ENCODE measurements at places on chromosomes 6 and 20. TPM values are rescaled to one million over a fixed set of nuclear protein-coding genes. Genes with fewer than 3 reads are reported as not detected.

- H3K4me1 ChIP-seq = peaks cover 32% of the 10 kb centered on the region
- DNase-seq = peak; percentile 49
- H3K27ac ChIP-seq = peak overlapping the region; percentile 31
Observed at GRCh38 chr20:35886537-35886936, 67.8 kb downstream of the SCAND1 start.

- H3K4me1 ChIP-seq = peaks cover 28% of the 10 kb centered on the region
- no peak overlapping the region for H3K27ac ChIP-seq
- no peaks in the 10 kb centered on the region for H3K36me3 ChIP-seq
- H3K27me3 ChIP-seq = no peaks in the 10 kb centered on the region
- DNase-seq = no peak
Observed at GRCh38 chr6:154841109-154841508, 107.9 kb downstream of the SCAF8 start.

- H3K4me1 ChIP-seq = peaks cover 55% of the 10 kb centered on the region
- peak; percentile 38 for DNase-seq
- H3K4me3 ChIP-seq = peak overlapping the region; percentile 83
- peak overlapping the region; percentile 98 for H3K27ac ChIP-seq
- no peaks in the 10 kb centered on the region for H3K27me3 ChIP-seq
- H3K36me3 ChIP-seq = peaks cover 2% of the 10 kb centered on the region
Observed at GRCh38 chr20:5127204-5127858, 523 bp downstream of the CDS2 start.

GRCh38 chr6:123990376-123990775, 186.7 kb downstream of the NKAIN2 start:
- H3K36me3 ChIP-seq = no peaks in the 10 kb centered on the region
- DNase-seq = no peak
- H3K27ac ChIP-seq = no peak overlapping the region
- H3K4me1 ChIP-seq = no peaks in the 10 kb centered on the region

- DNase-seq = no peak
- no peaks in the 10 kb centered on the region for H3K4me1 ChIP-seq
- H3K27me3 ChIP-seq = no peaks in the 10 kb centered on the region
- H3K27ac ChIP-seq = no peak overlapping the region
- no peak overlapping the region for H3K4me3 ChIP-seq
Observed at GRCh38 chr20:9467995-9468394, 46.4 kb upstream of the LAMP5 start.

- no peaks in the 10 kb centered on the region for H3K36me3 ChIP-seq
- H3K4me1 ChIP-seq = peaks cover 14% of the 10 kb centered on the region
- H3K27me3 ChIP-seq = no peaks in the 10 kb centered on the region
- peak overlapping the region; percentile 48 for H3K27ac ChIP-seq
- no peak for DNase-seq
- H3K4me3 ChIP-seq = no peak overlapping the region
Observed at GRCh38 chr6:36120539-36120938, 9.8 kb upstream of the MAPK13 start.

DNA sequence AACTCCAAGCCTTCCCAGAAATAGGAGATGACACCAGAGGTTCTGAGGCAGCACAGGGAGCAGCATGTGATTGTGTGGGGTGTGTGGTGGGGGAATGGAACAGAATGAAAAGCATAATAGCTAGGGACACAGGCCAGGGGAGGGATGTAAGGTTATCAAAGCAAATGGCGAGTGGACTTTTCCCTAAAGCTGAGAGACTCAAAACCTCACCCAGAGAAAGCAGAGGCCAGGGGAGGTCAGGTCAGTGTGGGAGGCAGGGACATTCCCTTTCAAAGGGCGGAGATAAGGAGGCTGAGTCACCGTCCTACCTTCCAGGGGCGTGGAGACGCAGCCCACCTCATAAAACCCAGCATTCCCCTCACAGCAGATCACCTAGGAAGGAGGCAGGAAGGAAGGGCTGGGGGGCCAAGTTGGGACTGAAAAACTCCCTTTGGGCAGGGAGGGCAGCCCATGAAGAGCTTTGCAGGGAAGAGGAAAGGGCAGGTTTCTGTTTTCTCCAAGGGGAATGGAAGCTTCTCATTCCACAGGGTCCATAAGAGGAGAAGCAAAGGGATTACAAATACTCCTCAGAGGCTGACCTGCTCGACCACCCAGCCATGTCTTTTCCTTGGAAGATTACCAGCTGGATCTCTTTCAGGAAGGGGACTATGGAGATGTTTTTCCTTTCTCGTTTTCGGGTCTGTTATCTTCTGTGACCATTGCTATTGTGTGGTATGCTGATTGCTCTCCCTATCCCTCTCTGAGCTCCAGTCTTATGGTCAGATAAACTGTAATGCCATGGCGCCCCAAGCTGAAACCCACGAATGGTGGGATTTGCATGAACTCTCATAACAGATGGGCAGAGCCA, 9.6 kb upstream of the LY6G5C start:
- no peaks in the 10 kb centered on the region for H3K27me3 ChIP-seq
- H3K4me3 ChIP-seq = no peak overlapping the region
- no peak overlapping the region for H3K27ac ChIP-seq
- no peak for DNase-seq

GRCh38 chr6:106510090-106510970, 119.0 kb downstream of the RTN4IP1 start:
- H3K4me1 ChIP-seq = peaks cover 18% of the 10 kb centered on the region
- H3K4me3 ChIP-seq = peak overlapping the region; percentile 88
- H3K36me3 ChIP-seq = no peaks in the 10 kb centered on the region

DNA sequence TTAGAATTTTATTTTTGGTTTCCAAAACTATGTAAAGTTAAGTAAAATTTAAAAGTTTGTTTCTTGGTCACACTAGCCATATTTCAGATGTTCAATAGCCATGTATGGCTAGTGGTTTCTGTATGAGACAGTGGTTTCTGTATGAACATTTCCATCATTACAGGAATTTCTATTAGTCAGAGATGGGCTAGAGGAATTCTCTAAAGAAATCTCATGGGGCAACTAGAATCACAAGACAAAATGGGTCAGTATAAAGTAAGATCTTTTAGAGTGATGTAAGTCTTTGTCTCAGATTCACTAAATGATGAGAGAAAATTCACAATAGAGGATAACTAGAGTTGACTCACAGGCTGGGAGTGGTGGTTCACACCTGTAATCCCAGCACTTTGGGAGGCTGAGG, 149.0 kb downstream of the FUT9 start:
- H3K27me3 ChIP-seq = no peaks in the 10 kb centered on the region
- DNase-seq = no peak
- no peak overlapping the region for H3K27ac ChIP-seq
- H3K4me3 ChIP-seq = no peak overlapping the region
- no peaks in the 10 kb centered on the region for H3K4me1 ChIP-seq

DNA sequence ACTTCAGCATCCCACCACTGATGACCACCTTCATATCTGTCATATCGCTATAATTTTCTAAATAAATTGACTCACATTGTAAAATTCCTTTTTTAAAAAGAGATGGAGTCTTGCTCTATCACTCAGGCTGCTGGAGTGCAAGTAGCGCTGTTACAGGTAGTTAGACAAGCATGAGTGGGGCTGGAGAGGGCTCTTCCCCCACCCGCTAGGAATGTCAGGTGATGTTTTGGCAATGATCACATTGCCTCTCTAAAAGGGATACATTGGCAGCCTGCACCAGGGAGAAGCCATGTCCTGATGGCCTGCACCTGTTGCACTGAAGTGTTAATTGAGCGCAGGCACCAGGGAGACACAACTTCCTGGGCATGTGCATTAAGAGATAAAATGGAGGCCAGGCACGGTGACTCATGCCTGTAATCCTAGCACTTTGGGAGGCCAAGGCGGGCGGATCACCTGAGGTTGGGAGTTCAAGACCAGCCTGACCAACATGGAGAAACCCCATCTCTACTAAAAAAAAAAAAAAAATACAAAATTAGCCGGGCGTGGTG, 16.9 kb upstream of the SLC22A16 start:
- H3K36me3 ChIP-seq = no peaks in the 10 kb centered on the region
- no peaks in the 10 kb centered on the region for H3K4me1 ChIP-seq
- DNase-seq = no peak
- no peak overlapping the region for H3K4me3 ChIP-seq

DNA sequence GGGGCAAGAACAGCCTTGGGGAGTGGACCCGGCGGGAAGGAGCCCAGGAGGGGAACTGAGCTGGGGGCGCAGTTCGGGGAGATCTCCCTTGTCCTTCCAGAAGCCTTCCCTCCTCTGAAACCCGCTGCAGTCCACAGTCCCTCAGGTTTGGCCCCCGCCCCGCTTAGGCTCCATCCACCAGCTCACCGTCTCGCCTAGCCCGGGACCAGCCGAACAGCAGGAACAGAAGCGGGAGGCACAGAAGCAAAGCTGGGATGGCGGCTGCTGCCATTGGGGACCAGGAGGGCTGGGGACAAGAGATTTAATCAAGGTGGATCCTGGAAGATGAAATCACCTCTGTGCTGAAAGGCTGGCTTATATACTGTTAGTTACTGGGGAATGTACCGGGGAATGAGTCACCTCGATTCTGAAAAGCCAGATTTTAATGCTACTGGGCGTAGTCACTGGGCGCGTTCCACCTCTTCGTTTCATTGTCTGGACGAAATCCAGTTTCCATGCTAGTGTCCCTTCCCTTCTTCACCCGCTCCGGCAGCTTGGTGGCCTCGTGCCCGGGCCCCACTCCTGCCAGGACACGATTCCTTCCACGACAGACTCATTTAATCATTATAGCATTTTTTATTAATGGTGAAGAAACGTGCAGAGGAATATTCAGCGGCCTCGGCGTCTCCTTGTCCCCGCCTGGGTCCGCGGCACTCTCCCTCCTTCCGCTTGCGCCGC, at the start of gene RAET1L:
Gene RAET1L, minus strand, starts transcription at position 332 of the 717 bp plus-strand sequence. Its CDS starts 61 bp downstream, at position 271.
- H3K27ac ChIP-seq = no peak within 1 kb of the TSS
- H3K27me3 ChIP-seq = no peaks in the 10 kb centered on the region
- H3K4me1 ChIP-seq = peaks cover 14% of the 10 kb centered on the region
- peak; percentile 41 for DNase-seq
- H3K4me3 ChIP-seq = peak within 1 kb of the TSS; percentile 33
- no peaks in the 10 kb centered on the region for H3K36me3 ChIP-seq

GRCh38 chr6:56241124-56241802, 6.1 kb downstream of the COL21A1 start:
- no peak overlapping the region for H3K4me3 ChIP-seq
- no peak overlapping the region for H3K27ac ChIP-seq
- no peak for DNase-seq

DNA sequence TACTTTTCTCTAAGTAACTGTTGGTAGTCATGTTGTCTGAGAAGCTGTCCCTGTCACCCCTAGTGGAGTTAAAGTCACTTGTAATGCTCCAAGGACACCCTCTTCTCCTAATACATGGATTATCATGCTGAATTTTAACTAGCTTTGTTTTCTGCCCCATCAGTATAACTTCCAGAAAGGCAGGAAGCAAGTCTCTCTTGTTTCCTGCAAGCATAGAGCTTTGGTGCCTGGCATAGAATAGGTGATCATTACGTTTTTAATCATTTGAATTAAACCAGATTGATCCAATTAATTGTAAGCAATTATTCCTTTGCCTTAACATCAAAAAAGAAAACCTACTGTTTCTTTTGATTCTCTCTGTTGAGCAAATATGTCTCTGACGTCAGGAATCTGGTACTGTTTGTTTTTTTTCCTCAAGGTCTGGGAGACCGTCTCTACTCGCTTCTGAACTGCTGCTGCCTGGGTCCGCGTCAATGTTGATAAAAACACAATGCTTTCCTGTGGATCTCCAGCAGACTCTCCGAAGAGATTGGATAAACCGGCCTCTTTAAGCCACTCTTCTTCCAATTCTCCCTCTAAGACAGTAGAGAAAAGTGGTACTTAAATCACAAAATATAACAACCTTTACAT, 71.8 kb downstream of the ARHGAP18 start:
- H3K27ac ChIP-seq = peak overlapping the region; percentile 18
- no peaks in the 10 kb centered on the region for H3K36me3 ChIP-seq
- DNase-seq = peak; percentile 19
- no peak overlapping the region for H3K4me3 ChIP-seq

DNA sequence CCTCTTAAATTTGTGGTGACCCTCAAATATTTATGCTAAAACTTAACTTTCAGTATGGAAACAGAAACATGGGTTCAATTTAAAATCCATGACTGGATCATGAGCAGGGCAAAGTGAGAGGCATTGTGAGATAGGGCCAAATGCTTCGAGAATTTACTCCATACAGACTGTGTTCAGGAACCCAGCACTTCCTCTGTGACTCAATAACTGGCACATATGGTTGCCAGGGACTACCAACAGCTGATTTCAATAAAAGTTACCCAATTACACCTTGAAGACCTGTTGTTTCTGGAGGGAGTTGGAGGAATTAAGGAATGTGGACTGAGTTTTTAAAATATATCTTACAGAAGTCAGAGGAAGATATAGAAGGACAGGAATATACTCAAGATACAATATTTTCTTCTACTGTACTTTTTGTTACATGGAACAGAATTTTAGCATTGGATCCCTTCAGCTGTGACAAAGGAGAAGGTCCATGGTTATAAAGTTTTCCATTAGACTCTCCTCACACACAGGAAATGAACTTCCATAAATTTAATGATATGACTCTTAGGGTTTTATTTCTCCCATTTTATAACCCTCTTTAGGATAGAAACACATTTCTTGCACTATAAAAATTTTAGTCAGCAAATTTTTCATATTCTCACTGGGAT, 258.5 kb downstream of the KHDC1L start:
- no peaks in the 10 kb centered on the region for H3K4me1 ChIP-seq
- H3K27me3 ChIP-seq = no peaks in the 10 kb centered on the region
- H3K4me3 ChIP-seq = no peak overlapping the region
- H3K27ac ChIP-seq = no peak overlapping the region

- H3K36me3 ChIP-seq = no peaks in the 10 kb centered on the region
- no peaks in the 10 kb centered on the region for H3K27me3 ChIP-seq
- no peak overlapping the region for H3K27ac ChIP-seq
- H3K4me3 ChIP-seq = no peak overlapping the region
- no peak for DNase-seq
- no peaks in the 10 kb centered on the region for H3K4me1 ChIP-seq
Observed at GRCh38 chr6:81556551-81556950, 195.9 kb downstream of the TENT5A start.

DNA sequence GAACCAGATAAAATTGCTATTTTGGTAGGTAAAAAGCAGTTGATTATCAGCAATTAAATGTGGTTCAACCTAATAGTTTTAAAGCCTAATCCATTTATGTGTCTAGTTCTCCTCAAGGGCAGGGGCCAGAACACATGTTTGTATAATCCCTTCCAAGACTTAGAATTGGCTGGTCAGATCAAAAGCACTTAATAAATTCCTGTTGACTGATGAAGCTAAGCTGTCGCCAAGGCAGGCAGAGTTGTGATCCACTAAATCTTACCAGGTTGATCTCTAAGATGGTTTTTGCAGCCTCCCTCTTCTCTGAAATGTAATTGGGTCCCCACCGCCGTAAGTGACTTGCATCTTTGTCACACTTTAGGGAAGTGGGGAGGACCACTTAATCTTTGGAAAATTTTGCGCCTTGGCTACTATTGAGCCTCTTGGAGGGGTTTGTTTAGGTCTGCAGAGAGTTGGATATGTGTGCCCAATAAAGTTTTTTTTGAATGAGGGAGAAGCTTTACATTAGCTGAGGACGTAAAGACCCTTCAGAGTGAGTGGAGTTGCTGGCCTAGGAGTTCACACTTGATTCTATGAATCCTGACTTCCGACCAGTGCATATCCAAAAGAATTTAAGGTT, 65.9 kb downstream of the PHF20 start:
- H3K4me3 ChIP-seq = no peak overlapping the region
- H3K27me3 ChIP-seq = no peaks in the 10 kb centered on the region
- DNase-seq = no peak
- H3K27ac ChIP-seq = no peak overlapping the region
- H3K4me1 ChIP-seq = peaks cover 9% of the 10 kb centered on the region

Gene NKX2-4
- not detected for polyA plus RNA-seq

Gene TULP1
- polyA plus RNA-seq = 0.15 TPM

Gene ZC3H12D
- polyA plus RNA-seq = 0.19 TPM

Gene CST5
- polyA plus RNA-seq = not detected

Gene CLVS2
- under 0.01 TPM for polyA plus RNA-seq

Gene KIFC1
- polyA plus RNA-seq = 0.28 TPM

Gene LAMP5
- polyA plus RNA-seq = 0.04 TPM

Gene SNAI1
- polyA plus RNA-seq = 3.2 TPM

Gene OLIG3
- polyA plus RNA-seq = not detected
